ENCODE measurements at places on chromosomes 2 and 18.

DNA sequence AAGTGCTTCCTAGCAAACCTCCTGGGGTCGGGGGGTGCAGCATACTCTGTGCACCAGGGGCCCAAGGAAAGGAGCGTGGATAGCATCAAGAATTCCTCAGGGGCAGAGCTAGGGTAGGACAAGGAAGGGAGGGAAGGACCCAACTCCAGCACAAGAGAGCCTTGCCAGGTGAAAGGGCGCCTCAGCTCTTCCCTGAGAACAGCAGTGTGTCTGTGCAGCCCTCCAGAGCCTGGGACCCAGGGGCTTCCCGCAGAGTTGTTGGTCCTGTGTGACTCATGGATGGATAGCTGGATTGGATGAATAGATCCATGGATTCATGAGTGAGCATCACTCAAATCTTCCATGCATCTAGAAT is 175.4 kb downstream of the SMAD2 start:
- DNase-seq: no peak

GRCh38 chr18:70387027-70387426 is 98.2 kb downstream of the SOCS6 start:
- no peak for DNase-seq

- DNase-seq: no peak
Observed at GRCh38 chr18:46719388-46719787, 37.5 kb downstream of the ST8SIA5 start.

GRCh38 chr2:224166654-224167053 is 127.6 kb upstream of the SERPINE2 start:
- no peak for DNase-seq

- DNase-seq: no peak
Observed at GRCh38 chr2:200604571-200605255, 18.9 kb downstream of the AOX1 start.

DNA sequence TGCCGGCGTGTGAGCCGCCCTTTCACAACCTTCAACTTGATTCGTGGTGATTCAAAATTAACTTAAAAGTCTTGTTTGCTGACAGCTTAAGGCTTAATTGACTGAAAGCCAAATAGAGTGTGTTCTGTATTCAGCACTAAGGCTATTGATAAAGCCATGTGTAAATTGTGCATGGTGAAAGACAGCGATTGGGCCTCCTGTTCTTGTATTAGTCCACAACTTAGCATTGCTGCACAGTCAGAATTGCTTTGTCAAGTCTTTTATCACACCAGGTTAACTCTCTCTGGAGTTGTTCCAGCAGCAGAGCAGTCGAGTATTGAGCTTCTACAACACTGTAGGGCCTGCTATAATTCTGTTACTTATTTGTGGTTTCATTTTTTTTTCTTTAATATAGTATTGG is 210.1 kb downstream of the WDR7 start:
- DNase-seq: no peak

- DNase-seq: no peak
Observed at GRCh38 chr2:2699121-2699505, 368.0 kb upstream of the MYT1L start.

DNA sequence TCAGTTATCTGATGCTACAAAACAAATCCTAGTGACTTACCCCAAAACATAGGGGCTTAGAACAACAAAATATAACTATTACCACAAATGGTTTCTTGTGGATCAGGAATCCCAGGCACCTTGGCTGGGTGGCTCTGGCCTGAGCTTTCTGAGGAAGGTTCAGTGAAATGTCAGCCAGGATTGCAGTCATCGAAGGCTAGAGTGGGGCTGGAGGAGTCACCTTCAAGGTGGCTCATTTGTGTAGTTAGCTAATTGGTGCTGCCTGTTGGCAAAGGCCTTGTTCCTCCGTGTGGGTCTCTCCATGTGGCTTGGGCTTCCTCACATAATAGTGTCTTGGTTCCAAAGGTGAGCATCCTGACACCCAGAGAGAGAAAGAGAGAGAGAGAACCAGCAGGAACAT is 57.4 kb downstream of the COPS8 start:
- DNase-seq: no peak

DNA sequence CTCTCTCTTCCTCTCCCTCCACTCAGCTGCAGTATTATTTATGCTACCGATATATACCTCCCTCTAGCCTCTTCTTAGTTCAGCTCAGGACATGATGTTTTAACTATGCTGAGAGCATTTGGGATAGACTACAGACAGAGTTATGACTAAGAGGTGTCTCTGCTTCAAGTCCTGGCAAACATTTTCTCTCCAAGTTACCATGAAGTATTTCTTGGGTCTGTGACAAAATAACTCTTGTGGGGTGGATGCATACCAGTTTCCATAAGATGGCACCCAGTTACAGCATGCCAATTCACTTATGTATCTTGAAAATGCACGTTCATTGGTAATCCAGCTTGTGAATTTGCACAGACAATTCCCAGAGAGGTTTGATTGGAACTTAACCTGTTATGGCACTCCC is 737.6 kb downstream of the SLC4A3 start:
- DNase-seq: no peak

DNA sequence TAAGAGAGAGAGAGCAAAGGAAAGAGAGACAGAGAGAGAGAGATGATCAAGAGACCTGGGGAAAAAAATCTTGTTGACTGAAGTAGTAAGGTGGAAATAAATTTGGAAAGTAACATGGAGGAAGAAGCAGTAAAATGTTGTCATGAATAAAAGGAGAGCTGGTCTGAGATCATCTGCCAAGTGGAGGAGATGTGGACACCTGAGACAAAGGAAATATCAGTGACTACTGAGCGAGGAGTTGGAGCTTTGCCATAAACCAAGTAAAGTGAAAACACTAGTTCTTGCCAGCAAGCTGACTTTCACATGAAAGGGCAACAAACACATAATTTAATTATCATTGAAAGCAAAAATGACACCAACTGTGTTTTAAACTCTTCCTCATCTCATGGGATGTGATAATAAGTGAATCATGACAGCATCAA is 49.0 kb upstream of the DSG1 start:
- DNase-seq: no peak

DNA sequence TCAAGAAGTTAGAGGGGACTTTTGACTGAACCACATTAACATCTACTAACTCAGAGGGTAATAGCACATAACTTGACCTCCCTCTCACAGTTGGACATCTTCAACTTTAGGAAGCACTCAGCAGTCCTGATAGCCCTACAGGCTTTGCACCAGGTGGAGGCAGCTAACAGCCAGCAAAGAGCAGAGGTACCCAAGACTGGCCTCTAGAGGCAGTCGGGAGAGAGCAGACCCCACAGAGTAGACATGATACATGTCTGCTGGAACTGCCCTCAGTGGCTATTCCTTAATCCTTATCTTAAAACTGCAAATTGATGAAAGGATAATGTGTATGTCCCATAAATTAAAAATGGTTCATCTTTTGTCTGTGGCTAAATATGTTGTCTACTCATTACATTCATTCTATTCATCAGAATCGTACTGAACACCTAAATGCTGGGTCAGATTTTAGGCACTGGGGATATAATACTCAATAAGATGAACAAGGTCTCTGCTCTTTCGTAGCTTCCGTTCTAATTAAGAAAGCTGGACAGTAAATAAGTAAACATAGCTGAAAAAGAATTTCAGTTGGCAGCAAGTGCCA is 49.8 kb downstream of the CAB39 start:
- no peak for DNase-seq

DNA sequence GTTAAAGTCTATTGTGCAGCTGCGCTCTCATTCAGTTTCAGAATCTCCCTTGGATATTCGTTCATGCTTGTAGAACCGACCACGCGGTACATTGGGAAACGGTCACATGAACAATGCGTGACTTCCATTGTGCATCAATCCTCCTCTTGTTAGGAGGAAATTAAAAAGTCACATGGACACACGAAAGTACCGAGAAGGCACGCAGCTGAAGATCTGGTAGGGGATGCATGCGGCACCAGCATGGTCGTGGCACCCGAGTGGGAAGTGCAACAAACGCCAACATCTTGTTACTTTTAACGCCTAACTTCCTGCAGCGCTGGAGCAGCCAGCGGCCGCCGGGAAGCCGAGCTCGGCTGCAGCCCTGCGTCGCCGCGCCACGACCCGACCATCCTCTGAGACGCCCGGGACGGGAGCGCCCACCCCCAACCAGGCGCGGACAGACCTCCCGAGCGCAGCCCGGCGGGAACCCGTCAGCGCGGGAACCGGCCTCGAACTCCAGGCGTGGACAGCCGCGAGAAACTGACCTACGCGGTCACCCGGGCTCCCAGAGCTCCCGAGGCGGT is 412 bp downstream of the OSBPL1A start:
- DNase-seq: peak; percentile 67

GRCh38 chr2:106841886-106842645 is 43.9 kb downstream of the ST6GAL2 start:
- DNase-seq: no peak

- DNase-seq: peak; percentile 37
Observed at GRCh38 chr18:13451661-13452387, 233.3 kb downstream of the LDLRAD4 start.

DNA sequence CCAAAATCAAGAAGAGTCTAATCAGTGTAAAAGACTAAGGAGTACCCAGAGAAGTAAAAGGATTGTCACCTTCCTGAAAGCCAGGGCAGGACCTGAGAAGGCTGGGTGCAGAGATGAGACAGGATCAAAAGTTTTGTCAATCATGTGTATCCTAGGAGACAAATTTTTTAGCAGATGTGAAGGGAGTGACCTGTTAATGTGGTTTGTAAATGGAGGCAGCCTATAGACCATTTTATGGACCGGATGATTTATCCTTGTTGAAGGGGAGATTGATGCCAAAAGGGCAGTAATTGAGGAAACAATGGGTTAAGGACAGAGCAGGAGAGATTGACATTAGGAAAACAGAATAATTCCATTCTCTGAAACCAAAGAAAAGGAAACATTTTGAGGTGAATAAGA is 813 bp downstream of the NDC80 start:
- no peak for DNase-seq

GRCh38 chr2:218257390-218257981 is 3.3 kb upstream of the GPBAR1 start:
- DNase-seq: peak; percentile 88

DNA sequence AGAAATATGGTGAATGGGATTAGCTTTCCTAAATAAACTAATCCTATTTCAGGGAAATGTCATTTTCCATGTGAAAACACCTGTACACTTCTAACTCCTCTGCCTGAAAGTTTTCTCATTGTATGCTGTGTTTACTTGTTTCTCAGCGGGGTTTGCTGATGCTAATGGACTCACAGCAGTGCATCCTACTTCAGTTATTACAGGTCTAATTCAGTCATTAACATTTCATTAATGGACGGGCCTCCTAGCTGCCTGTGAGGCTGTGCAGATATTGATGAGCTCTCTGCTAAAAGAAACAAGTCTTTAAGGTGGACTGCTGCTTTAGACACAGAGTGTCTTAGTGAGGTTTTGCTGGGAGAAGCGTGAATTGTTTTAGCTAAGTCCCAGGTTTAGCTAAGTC is 1342.0 kb upstream of the ZEB2 start:
- DNase-seq: no peak

DNA sequence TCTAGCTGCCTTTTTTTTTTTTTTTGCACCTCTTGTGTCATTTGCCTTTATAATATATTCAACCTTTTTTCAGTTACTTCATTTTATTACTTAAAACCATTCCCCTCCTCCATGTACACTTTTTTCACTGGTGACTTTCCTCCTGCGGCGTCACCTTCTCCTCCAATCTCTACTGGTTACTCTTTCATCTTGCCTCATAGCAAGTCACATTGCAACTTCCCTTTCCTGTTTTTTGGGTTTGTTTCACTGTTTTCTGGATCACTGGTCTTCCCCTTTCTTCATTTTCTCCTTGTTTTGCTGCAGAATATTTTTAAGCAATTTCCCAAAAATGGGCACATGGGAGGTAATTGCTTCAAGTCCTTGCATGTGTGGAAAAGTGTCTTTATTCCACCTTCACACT is 37.7 kb upstream of the GPR155 start:
- no peak for DNase-seq

GRCh38 chr18:45365835-45366234 is 249.4 kb upstream of the SLC14A2 start:
- no peak for DNase-seq

- no peak for DNase-seq
Observed at GRCh38 chr2:227799202-227799601, 14.4 kb upstream of the CCL20 start.

DNA sequence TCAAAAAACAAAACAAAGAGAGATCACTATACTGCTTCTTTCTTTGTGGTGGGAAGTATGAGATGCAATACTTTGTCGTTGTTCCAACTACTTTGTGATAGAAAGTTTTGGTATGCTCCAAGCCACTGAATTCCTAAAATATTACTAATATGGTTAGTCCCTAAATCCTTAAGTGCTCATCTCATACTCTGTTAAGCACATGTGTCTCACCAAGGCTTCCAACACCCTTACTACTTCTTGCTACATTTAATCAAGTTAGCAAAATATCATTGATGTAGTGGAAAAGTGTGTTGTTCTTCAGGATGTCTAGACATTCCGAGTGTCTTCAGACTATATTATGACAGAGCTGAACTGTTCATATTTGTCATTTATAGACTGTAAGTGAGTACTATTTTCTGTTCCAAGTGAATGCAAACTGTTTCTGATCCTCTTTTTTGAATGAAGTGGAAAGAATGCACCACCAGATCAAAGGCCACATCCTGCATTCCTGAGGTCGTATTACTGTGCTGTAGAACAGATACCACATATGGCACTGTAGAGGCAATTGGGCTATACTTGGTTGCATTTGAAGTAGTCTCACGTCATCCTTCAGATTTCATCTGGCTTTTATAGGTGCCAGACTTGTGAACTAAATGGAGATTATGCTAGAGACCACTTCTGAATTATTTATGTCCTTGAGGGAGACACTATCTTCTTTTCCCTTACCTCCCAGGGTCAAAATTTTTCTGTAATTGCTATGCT is 298.4 kb upstream of the ZNF521 start:
- DNase-seq: no peak

- DNase-seq: no peak
Observed at GRCh38 chr18:50659091-50660003, 99.5 kb downstream of the MAPK4 start.

DNA sequence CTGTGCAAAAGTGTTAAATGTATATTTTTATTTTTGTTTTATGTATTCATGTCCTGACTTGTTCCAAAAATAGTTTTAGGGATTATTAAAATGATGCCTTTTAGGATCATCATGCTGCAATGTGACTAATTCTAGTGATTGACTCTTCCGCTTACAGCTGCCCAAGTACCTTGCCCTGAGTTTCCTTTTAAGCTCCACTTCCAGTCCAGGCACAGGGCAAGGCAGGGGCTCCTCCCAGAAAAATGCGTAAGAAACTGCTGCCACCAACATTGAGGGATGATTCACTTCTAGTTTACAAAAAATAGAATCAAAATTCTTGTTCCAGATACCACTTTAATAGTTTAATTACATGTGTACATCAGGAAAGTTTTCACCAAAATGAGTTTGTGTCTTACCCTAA is 116.4 kb downstream of the IRS1 start:
- DNase-seq: no peak

DNA sequence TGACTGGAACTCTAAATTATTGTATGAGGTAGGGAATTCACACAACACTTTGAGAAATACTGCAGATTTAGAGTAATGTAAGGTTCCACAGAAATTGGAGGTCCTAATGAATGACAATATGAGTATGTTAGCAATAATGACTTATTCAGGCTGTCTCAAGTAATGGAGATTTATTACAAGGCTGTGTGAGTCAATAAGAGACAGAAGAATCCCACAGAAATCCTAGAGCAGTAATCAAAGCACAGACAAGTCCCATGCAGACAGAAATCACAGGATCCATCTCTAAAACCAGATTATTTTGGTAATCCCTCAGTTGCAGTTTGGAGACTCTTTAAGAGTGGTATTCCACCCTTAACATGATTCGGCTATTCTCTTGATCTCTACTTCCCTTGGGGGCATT is 83.6 kb downstream of the FAM161A start:
- DNase-seq: no peak

- DNase-seq: no peak
Observed at GRCh38 chr2:159148901-159149300, 137.6 kb downstream of the WDSUB1 start.

All from activated CD8-positive, alpha-beta memory T cell treated with anti-CD3 and anti-CD28 coated beads, Interleukin-2, amount 50 U/mL, for 48 hours (primary cell).